SK-N-SH treated with all-trans-retinoic acid at 6 μM for 48 hours (cell line): ENCODE measurements at places on chromosomes 16 and 17.
A peak's percentile ranks its signal among the peaks of the same experiment; 100 is the strongest.

GRCh38 chr17:63335831-63336230 lies 110.3 kb downstream of the CYB561 start:
- no peak for ATAC-seq

- ATAC-seq: no peak
Observed at GRCh38 chr17:68277807-68278206, 13.1 kb downstream of the SLC16A6 start.

DNA sequence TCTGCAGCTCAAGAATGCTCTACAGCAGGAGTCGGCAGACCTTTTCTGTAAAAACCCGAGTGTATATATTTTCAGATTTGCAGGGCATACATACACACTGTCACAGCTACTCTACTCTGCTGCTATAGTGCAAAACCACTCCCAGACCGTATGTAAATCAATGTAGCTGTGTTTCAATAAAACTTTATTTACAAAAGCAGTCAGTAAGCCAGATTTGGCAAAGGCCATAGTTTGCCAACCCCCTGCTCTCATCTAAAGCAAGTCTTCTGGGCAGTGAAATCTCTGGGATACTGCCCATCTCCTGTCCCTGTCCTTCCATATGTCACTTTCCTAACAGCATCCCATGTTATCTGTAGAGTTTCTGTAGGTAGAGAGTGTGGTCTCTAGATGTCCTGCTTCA lies 57.2 kb upstream of the GSG1L start:
- ATAC-seq: no peak

DNA sequence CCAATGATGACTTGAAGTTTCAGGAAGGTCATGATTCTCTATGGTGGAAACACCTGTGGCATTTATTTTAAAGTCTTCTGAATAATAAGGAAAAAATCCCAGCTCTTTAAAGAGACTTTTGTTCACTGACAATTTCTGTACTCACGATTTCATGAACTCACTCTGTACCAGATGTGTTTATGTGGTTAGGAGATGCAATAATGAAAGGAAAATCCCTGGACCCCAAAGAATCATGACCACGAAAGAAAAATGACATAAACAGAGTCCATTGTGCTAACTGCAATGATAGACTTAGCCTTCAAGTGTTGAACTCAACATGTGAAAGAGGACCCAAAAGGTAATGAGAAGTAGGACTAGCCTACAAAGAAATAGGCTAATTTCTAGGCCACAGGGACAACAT lies 947.5 kb downstream of the CDH11 start:
- ATAC-seq: no peak

- no peak for ATAC-seq
Observed at GRCh38 chr17:56824503-56824902, 9.2 kb downstream of the C17orf67 start.

GRCh38 chr17:45306094-45306493 lies 10.7 kb downstream of the MAP3K14 start:
- no peak for ATAC-seq

DNA sequence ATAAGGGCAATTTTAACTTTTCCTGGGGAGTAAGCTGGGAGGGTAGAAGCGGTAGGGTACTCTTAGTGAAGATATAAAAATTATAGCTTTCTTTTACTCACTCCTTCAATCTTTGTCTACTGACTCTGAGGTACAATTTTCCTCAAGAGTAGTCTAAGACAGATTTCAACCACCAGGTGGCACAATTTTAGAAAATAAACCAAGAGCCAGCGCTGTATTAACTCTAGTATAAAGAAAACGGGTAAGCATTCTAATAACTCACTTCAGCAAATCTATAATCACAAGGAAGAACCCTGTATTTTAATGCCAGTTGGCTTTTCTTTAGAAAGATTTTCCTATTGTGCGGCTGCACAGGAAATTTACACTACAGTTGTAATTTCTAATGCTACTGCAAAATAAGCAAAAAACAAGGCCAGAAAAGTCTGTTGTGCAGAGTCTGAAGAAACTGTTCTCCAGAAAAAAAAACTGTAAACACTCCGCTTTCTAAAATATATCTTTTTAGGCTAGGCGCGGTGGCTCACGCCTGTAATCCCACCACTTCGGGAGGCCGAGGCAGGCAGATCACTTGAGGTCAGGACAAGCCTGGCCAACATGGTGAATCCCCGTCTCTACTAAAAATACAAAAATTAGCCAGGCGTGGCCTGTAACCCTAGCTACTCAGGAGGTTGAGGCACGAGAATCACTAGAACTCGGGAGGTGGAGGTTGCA lies 1.9 kb downstream of the CMC2 start:
- 0 out of 3 replicates have a peak, but pooled peaks have one; percentile 10 for ATAC-seq
